ENCODE measurements at places on chromosomes 13 and 19.

DNA sequence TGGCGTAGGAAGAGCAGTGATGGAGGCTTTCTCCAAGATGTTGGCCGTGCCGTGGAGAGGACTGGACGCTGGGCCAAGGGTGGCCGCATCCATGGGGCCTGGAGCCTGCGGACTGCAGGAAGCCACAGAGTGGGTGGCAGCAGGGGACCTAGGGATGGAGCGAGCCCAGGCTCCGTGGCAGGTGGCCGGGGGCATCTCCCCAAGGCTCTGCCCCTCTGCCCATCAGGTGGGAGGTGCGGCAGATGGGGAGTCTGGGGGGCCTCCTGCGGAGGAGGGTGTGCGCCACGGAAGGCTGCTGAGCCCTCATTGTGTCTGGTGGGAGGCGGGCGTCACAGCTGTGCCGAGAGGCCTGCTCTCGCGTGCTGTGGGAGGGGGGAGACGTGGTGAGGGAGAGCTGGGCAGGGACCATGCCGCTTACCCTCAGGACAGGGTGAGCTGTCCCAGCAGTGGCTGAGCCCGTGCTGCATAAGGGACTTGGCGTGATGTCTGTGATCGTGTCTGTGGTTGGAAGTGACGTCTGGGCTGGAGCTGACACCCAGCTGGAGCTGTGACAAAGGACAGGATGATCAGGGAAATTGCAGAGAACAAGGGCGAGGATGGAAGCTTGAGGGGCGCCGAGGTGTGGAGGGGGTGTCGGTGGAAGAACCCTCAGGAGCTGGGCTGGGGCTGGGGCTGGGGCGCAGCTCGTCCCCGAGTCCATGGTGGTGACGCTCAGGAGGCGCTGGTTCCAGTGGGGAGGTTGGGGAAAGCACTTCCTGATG lies 13.4 kb downstream of the MCF2L start:
- DNase-seq = no peak

GRCh38 chr19:43784241-43784980 lies 3.6 kb upstream of the KCNN4 start:
- no peak for DNase-seq

- no peak for DNase-seq
Measured at GRCh38 chr13:70051531-70051930, 56.1 kb upstream of the ATXN8OS start.

GRCh38 chr19:12199757-12200419 lies 37.0 kb downstream of the ZNF136 start:
- DNase-seq = no peak

DNA sequence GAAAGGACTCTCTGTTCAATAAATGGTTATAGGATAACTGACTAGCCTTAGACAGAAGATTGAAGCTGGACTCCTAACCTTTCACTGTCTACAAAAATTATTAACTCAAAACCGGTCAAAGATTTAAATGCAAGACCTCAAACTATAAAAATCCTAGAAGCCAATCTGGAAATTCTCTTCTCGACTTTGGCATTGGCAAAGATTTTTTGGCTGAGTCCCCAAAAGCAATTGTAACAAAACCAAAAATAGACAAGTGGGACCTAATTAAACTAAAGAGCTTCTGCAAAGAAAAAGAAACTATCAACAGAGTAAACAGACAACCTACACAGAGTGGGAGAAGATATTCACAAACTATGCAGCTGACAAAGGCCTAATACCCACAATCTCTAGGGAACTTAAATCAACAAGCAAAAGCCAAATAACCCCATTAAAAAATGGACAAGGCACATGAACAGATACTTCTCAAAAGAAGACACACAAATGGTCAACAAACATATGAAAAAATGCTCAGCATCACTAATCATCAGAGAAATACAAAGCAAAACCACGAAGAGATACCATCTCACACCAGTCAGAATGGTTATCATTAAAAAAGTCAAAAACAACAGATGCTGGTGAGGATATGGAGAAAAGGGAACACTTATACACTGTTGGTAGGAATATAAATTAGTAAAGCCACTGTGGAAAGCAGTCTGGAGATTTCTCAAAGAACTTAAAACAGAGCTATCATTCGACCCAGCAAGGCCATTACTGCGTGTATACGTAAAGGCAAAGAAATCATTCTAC lies 266.3 kb downstream of the DNAJC15 start:
- no peak for DNase-seq

DNA sequence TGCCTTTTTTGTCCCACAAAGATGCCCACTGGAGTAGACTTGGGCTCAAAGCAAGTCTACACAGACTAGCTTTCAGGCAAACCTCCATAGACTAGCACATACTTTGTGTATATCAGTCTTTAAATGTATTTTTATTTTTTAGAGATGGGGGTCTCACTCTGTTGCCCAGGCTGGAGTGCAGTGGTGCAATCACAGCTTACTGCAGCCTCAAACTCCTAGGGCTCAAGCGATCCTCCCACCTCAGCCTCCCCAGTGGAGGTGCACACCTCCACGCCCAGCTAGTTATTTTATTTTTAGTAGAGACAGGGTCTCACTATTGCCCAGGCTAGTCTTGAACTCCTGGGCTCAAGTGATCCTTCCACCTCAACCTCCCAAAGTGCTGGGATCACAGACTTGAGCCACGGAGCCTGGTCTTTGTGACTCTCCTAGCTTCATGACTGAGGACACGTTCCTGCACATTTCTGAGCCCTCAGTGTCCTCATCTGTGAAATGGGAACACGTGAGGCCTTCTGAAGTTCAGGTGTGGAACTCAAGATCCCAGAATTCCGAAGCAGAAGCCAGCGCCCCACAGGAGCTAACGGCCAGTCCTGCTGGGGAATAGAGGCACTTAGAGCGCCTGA lies 5.1 kb upstream of the TPM4 start:
- no peak for DNase-seq

- no peak for DNase-seq
Measured at GRCh38 chr13:26342898-26343297, 89.0 kb downstream of the CDK8 start.

DNA sequence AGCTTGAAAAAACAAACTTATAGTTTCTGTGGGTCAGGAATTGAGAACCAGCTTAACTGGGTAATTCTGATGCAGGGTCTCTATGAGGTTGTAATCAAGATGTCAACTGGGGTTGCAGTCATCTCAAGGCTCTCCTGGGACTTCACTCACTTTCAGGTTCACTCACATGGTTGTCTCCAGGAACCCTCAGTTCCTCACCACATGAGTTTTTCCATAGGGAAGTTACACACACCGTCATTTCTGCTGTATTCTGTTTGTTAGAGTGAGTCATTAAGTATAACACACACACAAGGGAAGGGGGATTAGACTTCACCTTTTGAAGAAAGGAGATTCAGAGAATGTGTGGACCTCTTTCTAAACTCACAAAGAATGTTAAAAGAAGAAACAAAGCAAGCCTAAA lies 34.9 kb upstream of the MLNR start:
- DNase-seq = no peak

DNA sequence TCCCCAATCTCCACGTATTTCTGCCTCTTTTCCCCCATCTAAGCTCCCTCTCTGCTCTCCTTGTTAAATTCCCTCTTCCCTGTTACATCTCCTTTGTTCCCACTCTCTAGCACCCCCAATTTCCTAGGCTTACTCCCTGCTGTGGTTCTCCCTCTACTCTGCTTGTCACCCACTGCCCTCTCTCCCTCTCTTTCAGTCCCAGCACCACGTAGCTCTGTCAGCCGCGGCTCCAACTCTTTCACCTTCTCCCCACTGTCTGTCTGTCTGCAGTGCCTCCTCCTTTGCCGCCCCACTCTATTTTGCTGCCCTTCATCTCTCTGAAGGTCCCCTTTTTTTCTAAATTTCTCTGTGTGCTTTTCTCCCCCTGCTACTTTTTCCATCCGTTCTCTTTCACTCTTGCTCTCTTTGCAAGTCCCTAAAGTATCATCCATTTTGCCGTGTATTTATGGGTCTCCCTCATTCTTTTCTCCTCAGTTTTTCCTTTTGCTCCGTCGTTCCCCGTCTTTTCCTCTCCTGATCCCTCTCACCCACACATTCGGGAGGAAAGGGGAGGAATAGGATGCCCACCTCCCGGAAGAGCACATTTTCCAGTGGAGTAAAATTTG lies 937 bp downstream of the ZNF841 start:
- DNase-seq = no peak

DNA sequence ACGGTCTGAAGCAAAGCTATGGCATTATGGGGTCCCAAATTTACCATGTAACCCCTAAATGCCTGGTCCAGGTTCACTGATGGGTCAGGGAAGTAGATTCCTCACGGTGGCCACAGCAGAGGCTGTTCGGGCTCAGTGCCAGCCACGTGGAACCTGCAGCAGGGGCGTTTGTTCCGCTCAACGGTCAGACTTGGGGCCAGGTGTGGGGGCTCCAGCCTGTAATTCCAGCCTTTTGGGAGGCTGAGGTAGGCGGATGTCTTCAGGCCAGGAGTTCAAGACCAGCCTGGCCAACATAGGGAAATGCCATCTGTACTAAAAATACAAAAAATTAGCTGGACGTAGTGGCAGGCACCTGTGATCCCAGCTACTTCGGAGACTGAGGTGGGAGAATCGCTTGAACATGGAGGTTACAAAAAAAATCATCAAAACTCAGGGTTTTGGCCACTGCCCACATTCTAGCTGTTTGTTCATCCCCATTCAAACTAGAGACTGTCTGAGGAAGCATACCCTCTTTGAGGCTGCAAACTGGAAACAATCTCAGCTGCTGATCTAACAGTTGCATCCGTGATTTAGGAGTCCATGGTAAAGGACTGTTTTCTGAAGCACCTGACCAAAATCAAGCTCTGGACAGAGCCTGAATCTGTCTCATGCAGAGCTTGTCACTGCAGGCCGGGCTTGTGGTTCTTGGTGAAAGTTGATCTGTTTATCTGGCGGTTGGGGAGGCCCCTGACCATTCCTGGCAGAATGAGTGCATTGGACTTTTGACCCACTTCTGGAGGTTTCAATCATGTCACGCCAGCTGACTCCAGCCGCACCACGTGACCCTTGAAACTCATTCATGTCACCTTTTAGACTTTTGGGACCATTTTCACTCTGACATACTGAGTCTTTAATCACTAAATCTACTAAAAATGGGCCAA lies 30.2 kb upstream of the ZNF331 start:
- DNase-seq = no peak

DNA sequence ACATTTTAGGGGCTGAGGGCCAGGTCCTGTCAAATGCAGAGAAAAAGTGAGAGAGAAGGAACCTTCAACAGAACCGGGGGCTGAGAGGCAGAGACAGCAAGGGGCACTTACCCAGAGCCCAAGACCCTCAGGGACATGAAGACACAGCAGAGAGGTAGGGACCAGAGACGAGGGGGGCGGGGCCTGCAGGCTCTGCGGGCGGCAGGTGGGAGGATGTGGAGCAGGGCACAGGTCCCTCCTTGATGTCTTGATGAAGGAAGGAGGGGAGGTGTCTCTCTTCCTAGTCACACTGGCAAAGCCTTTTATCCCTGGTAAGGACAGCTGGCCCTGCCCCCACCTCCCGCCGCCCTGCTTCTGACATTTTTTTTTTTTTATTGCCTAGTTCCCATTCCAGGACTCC lies at the start of gene KLK14:
KLK14 (minus strand) TSS at position 277 of the 400 bp plus-strand sequence; CDS start at position 4, 273 bp downstream.
- no peak for DNase-seq

DNA sequence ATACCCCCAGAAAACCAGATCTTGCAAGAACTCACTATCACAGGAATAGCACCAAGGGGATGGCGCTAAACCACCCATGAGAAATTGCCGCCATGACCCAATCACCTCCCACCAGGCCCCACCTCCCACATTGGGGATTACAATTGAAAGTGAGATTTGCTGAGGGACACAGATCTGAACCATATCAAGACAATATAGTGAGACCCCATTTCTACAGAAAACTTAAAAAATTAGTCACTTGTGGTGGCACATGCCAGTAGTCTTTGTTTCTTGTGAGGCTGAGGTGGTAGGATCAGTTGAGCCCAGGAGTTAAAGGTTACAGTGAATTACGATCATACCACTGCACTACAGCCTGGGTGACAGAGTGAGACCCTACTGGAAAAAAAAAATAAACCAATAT lies 9.7 kb downstream of the DNAJC15 start:
- DNase-seq = no peak

DNA sequence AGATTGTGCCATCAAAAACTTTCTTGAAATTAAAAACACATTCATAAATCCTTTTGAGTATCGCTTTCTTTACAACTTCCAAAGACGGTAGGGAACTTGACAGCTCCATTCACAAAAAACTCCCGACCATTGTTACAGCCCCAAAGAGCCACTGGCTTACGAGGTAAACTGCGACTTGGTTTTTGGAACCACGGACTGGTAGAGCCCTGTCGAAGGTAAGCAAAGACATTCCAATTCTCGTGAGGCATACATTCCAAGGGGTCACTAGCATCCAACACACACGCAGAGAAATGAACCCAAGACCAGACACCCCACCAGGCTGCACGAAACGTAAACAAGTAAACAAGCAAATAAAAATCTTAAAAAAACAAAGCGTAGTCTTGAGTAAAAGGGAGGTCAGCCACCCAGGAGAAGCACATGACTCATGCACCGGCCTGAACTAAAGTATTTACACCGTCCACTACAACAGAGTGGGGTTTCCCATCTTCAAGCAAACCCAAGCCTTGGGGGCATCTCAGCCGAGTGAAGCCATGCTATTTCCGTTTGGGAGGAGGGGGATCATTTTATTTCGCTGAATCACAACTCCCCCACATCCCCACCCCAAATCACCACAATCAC lies 1.4 kb downstream of the BRD4 start:
- DNase-seq = no peak

GRCh38 chr13:50670272-50670671 lies 173.2 kb downstream of the DLEU7 start:
- no peak for DNase-seq

- no peak for DNase-seq
Measured at GRCh38 chr19:9075064-9075949, 11.6 kb upstream of the OR1M1 start.

GRCh38 chr19:2312820-2313501 lies 5.0 kb upstream of the LINGO3 start:
- no peak for DNase-seq

DNA sequence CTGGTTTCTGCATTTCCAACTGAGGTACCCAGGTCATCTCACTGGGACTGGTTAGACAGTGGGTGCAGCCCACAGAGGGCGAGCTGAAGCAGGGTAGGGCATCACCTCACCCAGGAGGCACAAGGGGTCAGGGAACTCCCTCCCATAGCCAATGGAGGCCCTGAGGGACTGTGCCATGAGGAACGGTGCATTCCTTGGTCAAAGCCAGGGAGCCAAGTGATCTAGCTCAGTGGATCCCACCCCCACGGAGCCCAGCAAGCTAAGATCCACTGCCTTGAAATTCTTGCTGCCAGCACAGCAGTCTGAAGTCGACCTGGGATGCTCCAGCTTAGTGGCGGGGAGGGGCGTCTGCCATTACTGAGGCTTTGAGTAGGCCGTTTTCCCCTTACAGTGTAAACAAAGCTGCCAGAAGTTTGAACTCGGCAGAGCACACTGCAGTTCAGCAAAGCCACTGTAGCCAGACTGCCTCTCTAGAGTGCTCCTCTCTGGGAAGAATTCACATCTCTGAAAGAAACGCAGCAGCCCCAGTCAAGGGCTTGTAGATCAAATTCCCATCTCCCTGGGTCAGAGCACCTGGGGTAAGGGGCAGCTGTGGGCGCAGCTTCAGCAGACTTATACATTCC lies 1386.6 kb upstream of the PCDH9 start:
- DNase-seq = no peak

All from NCI-H1092 (cell line).